Vagina (tissue), 2 donors: ENCODE measurements at places on chromosomes 12 and 14.

- H3K36me3 ChIP-seq, result no peaks in the 10 kb centered on the region
- H3K27ac ChIP-seq, result no peak overlapping the region
- DNase-seq, result no peak
- H3K4me1 ChIP-seq, result peaks cover 18% of the 10 kb centered on the region
- no peaks in the 10 kb centered on the region for H3K27me3 ChIP-seq
Observed at GRCh38 chr12:11819643-11820042, 170.2 kb downstream of the ETV6 start.

DNA sequence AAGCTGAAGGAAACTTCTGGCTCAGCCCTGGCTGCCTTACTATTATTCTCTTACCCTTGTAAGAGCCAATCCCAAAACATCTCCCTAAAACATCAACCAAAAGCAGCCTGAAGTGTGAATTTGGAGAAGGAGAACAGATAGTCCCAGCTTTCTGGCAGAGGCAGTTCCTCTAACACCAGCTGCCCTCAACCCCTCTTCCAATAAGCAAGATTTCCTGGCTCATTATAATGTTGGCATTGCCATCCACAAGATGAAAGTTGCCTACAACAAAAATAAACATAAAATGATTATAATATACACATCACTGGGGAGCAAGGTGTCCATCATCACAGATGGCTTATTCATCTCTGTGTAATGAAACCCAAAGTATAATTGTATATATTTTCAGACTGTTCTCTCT lies 352.5 kb upstream of the CCDC196 start:
- H3K27me3 ChIP-seq, result no peaks in the 10 kb centered on the region
- H3K27ac ChIP-seq, result no peak overlapping the region
- no peaks in the 10 kb centered on the region for H3K4me1 ChIP-seq
- H3K4me3 ChIP-seq, result no peak overlapping the region
- DNase-seq, result no peak
- H3K36me3 ChIP-seq, result no peaks in the 10 kb centered on the region

DNA sequence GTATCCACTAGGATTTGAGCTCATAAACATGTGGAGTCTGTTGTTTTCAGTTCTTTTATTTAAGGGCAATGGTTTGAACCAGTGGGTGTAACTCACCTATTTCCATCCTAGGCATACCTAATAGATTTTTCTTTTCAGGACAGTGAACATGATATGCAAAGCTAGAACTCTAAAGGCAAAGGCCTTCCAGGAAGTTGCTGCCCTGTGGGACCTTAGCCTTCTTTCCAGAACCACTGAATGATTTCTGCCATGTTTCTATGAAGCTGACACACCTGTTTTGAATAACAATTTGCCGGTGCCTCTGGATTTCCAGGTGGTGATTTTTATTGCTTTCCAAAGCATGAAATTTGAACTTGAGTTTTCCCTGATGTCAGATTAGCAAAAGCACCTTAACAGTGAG lies 372.9 kb upstream of the FAR2 start:
- H3K4me1 ChIP-seq, result no peaks in the 10 kb centered on the region
- H3K4me3 ChIP-seq, result no peak overlapping the region
- H3K27ac ChIP-seq, result no peak overlapping the region
- H3K27me3 ChIP-seq, result no peaks in the 10 kb centered on the region

DNA sequence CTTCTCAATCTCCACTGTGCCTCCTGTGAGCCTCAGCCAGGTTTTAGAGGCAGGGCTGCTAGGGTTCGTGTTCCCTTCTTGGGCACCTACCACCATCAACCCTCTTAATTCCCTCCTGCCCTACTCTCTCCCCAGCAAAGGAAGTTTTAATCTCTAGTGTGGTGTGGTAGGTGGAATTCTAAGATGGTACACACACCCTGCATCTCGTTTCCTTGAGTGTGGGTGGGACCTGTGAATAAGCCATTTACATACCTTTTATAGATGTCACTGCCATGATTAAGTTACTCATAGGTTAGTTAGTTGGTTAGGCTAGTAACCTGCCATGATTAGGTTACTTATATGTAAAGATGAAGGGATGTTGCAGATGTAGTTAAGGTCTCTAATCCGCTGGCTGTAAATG lies 114.8 kb upstream of the VRK1 start:
- no peaks in the 10 kb centered on the region for H3K36me3 ChIP-seq
- DNase-seq, result no peak
- H3K4me3 ChIP-seq, result no peak overlapping the region

- H3K27ac ChIP-seq, result peak overlapping the region; percentile 72
- H3K4me1 ChIP-seq, result peaks cover 67% of the 10 kb centered on the region
- H3K4me3 ChIP-seq, result no peak overlapping the region
Observed at GRCh38 chr14:103131580-103131979, 8.3 kb downstream of the TNFAIP2 start.

DNA sequence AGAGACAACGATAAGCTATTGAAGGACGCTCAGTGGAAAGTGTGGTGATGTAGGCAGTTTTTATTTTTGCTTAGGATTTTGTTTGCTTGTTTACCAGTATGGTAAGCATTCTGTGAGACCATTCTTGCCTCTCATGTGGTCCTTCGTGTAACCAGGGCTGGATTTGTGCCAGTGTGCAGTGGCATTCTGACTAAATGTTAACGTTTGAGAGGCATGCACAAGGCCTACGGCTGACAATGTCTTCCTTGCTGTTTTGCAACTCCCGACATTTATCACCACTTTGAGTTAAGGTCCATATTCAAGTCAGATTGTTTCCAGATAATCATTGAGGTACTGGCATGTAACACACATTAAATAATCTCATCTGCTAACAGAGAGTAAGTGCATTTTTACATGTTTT lies 102.3 kb upstream of the BCAT1 start:
- H3K27me3 ChIP-seq, result no peaks in the 10 kb centered on the region
- peaks cover 6% of the 10 kb centered on the region for H3K4me1 ChIP-seq
- no peak for DNase-seq
- no peak overlapping the region for H3K27ac ChIP-seq

- H3K4me1 ChIP-seq, result peaks cover 8% of the 10 kb centered on the region
- no peak overlapping the region for H3K27ac ChIP-seq
- no peaks in the 10 kb centered on the region for H3K27me3 ChIP-seq
- H3K4me3 ChIP-seq, result no peak overlapping the region
- H3K36me3 ChIP-seq, result no peaks in the 10 kb centered on the region
Observed at GRCh38 chr14:33916663-33917565, 34.0 kb downstream of the EGLN3 start.

DNA sequence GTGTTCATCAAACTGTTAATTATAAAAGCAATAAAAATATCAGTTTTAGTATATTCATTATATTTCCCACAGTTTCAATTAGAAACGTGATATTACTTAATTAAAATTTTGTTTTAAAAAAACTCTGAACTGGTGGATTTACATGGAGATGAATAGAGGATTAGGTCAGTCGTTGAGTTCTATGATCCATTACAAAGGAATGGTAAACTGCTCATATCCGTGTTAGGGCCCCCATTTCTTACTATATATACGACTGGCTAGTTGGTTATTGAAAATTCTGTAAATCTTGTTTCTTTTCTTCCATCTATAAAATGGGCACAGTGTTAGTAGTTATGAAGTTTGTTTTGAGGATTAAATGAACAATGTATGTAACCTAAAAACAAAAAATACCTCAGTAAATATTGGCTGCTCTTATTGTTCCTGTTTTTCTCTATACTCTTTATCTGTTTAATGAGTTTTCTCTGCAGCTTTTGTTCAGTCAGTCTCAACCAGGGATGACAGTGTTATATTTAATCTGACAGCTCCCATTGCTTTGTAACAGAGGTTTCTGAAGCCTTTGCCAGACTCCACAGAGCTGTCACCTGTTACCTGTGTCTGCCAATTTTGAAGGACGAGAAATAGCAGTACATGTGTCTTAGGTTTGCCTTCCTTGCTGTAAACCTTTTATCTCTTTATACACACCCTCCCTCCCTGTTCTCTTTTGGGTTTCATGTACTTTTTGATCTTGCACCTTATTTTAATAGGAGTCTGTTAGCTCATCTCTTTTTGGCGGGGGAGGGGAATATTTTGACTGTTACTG lies 41.5 kb downstream of the FRS2 start:
- peaks cover 72% of the 10 kb centered on the region for H3K4me1 ChIP-seq
- DNase-seq, result no peak
- H3K36me3 ChIP-seq, result no peaks in the 10 kb centered on the region
- H3K27ac ChIP-seq, result no peak overlapping the region
- no peaks in the 10 kb centered on the region for H3K27me3 ChIP-seq

- H3K36me3 ChIP-seq, result peaks cover 12% of the 10 kb centered on the region
- H3K4me3 ChIP-seq, result peak overlapping the region; percentile 70
- H3K27me3 ChIP-seq, result no peaks in the 10 kb centered on the region
Observed at GRCh38 chr12:93571365-93571924, 1.0 kb upstream of the SOCS2 start.

DNA sequence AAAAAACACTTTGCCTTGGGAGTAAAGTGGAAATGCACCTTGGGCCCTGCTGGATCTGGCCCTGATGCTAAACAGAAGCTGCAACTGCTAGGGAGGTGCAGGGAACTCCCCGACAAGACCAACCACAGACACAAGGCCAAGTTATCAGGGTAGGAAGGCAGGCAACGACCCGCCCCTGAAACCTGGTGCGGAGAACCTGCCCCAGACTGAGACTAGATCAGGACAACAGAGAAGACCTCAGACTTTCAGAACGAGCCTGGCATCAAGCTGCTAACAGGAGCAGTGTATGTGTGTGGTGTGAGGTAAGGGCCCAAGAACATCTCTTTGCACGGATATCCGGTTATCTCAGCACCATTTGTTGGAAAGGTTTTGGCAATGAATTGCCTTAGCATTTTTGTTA lies 233.7 kb upstream of the RTL1 start:
- no peaks in the 10 kb centered on the region for H3K27me3 ChIP-seq
- no peaks in the 10 kb centered on the region for H3K4me1 ChIP-seq
- DNase-seq, result peak; percentile 54
- H3K4me3 ChIP-seq, result no peak overlapping the region

GRCh38 chr14:75083271-75083670 lies 13.8 kb downstream of the ZC2HC1C start:
- H3K36me3 ChIP-seq, result peaks cover 47% of the 10 kb centered on the region
- H3K27ac ChIP-seq, result no peak overlapping the region
- H3K4me1 ChIP-seq, result no peaks in the 10 kb centered on the region
- DNase-seq, result no peak

GRCh38 chr12:33180918-33181317 lies 258.7 kb downstream of the SYT10 start:
- no peak overlapping the region for H3K27ac ChIP-seq
- no peaks in the 10 kb centered on the region for H3K4me1 ChIP-seq
- no peaks in the 10 kb centered on the region for H3K36me3 ChIP-seq
- no peak overlapping the region for H3K4me3 ChIP-seq
- no peaks in the 10 kb centered on the region for H3K27me3 ChIP-seq
- no peak for DNase-seq

- H3K36me3 ChIP-seq, result no peaks in the 10 kb centered on the region
- no peak for DNase-seq
- no peaks in the 10 kb centered on the region for H3K27me3 ChIP-seq
- no peak overlapping the region for H3K4me3 ChIP-seq
- no peak overlapping the region for H3K27ac ChIP-seq
Observed at GRCh38 chr12:5778821-5779220, 166.2 kb downstream of the ANO2 start.
